Mesendoderm (in vitro differentiated cells): ENCODE measurements at places on chromosomes 11 and 22.

GRCh38 chr11:46306296-46306853, 28.9 kb downstream of the CREB3L1 start:
- peak; percentile 45 for DNase-seq

DNA sequence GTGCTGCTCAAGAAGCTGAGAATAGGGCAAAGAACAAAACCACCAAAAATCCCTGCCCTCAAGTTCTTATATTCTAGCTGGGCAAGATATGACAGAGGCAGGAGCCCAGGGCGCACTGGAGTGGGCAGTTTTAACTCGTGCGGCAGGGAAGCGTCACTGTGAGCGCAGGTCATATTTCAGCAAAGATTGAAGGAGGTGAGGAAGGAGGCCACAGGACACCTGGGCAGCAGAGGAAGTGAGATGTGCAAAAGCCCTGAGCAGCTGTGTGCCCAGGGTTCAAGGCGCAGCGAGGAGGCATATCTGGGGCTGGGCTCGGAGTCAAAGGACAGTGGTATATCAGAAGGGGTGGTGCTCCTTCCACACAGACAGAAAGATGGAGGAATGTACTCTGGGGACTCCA, 13.5 kb downstream of the KCNC1 start:
- DNase-seq, result no peak

GRCh38 chr11:87366346-87366745, 328.6 kb downstream of the TMEM135 start:
- DNase-seq, result no peak

GRCh38 chr11:2256951-2257700, 13.3 kb downstream of the ASCL2 start:
- no peak for DNase-seq

- DNase-seq, result no peak
Measured at GRCh38 chr11:7512525-7513233, 1.1 kb upstream of the PPFIBP2 start.

DNA sequence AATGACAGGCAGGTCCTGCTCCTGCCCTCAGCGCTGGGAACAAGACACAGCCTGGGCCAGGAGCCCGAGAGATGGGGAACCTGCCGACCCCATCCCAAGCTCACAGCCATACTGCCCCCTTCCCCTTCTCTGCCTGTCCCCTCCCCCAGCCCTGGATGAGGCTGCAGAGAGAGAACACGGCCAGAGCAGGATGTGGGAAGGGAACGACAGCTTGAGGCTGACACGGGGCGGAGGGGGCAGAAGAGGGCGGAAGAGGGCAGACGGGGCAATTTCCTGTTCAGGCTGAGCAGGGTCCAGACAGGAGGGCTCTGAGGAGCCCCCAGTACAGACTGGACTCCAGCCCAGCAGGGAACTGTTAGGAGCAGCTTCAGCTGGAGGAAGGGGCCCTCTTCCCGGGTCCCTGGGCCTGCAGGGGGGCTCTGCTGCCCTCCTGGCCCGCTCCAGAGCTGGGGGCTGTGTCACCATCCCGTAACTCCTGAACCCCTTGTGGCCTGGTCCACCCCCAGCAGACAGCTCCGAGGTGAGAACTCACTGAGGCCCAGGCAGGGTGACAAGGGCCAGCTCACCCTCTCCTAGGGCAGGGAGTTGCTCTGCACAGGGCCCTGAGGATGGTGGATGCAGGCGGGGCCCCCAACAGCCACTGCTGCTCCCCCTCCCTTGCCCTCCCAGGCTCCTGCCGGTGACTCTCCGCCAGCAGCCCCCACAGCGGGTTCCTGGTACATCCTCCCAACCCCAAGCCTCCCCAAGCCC, 5.7 kb downstream of the CTSD start:
- DNase-seq, result no peak

GRCh38 chr11:122094836-122095235, 21.2 kb downstream of the BLID start:
- no peak for DNase-seq

- no peak for DNase-seq
Measured at GRCh38 chr11:117690484-117691217, 106.4 kb downstream of the DSCAML1 start.

DNA sequence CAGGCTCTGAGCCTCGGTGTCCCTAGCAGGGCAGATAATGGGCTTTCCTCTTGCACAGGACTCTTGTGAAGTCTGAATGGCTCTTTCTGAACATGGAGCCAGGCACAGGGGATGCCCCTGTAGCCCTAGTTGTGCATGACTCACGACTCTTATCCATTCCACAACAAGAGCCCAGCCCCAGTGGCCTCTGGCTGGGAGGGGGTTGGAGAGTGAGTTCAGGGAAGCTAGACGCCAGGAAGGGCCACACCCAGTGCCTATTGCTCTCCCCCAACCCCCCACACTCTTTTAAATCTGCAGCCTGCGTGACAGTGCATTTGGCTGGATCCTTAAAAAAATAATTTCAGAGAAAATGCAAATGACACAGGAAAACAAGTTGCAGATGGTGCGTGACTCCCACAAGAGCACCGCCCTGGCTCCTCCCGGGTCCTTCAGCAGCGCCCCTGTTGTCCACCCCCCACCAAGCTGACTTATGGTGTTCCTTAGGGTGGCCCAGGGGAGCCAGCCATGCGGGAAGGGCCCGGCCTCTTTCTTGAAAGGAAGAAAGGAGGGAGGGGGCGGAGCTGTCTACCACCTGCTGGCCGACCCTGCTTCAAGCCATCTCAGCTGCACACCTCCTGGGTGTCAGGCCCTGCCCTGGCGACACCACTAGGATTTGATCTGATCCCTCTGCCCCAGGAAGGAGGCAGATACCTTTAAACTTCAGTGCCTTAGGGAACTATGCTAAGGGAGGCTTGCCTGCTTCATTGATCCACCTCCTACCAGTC, 74.7 kb downstream of the MN1 start:
- peak; percentile 71 for DNase-seq

GRCh38 chr22:27809226-27809603, 7.7 kb upstream of the MN1 start:
- peak; percentile 51 for DNase-seq

- no peak for DNase-seq
Measured at GRCh38 chr11:116071241-116071640, 567.0 kb upstream of the CADM1 start.

DNA sequence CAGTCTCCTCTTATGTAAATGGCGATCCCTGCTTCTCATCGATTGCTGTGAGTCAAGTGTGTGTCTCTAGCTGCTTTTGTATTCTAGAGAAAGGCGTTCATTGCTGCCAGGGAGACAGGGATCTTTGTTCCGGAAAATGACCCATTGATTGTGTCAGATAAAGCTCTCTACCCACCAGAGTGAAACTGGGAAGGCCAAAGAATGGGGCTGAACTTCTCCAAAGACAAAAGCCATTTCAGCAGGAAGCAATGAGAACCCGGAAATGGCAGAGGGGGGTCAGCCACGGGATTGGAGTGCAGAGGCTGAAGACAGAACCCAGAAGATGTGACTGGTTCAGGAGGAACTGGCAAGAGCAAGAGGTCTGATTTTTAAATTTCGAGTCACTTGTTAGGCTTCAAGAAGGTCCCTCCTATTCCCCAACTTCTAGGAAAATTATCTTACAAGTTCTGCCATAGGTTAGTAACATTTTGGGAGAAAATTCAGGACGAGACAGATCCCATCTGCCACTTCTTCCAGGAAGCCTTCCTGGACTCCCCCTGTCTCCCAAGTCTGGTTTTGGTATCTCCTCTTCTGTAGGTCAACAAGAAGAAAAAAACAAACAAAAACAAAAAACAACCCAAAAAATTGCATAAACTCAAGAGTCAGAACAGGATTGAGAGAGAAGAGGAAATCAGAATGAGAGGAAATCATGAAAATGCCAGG, 110.6 kb downstream of the NECTIN1 start:
- DNase-seq, result peak; percentile 94

DNA sequence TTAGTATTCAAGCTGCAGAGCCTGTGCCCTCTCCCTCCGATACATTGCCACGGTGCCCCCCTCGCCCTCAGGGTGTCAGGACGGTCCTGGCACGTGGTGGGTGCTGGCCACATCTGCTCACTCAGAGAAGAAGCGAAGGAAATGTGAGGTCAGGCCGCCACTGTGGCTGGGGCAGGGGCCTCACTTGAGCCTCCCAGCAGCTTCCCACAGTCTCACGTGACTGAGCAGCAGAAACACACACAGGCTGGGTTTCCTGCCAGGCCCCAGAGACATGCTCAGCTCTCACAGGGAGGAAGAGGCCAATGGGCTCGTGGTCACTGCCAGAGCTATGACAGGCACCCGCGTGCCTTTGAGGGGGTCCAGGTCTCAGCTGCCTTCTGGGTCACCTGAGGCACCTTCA, 37.9 kb upstream of the PRR5 start:
- no peak for DNase-seq

DNA sequence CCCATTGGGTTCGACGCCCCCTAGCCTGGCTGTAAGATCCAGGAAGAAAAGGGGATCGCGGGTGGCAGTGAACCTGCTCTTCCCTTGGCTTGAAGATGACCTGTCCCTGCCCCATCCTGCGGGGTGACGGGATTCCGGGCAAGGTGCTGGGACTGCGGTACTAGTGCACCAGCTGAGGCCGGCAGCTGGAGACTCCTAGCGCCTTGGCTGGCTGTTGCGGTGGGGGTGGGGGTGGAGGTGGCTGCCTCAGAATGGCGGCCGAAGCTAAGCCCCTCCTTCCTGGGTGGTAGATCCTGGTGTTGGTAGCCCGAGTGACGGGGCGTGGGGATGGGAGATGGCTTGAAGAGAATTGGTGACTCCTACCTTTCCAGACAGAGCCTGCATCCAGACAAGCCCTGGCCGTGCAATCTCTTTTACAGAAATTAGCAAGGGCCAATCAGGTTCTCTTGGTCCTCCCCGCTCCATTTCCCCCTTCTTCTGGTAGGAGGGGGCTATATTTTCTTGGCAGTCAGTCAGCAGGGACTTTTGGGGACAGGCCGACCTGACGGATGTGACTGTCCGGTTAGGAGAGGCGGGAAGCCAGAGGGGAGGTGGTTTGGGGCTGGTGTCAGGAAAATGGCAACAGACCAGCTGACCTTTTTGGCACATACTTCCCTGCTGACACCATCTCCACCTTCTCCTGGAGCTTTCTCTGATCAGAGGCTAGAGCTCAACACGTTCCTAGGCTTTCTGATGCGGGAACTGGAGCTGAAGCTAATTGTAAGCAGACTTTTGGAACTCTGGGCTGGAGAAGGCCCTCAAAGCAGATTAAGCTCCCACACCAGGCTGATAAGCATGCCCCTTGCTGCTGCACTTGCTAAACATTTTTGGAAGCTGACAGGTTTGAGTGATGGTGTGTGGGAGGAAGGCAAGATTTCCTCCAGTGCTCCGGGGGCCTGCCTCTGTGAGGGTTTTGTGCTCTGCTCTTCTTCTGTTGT, 2.0 kb downstream of the NAV2 start:
- peak; percentile 50 for DNase-seq

DNA sequence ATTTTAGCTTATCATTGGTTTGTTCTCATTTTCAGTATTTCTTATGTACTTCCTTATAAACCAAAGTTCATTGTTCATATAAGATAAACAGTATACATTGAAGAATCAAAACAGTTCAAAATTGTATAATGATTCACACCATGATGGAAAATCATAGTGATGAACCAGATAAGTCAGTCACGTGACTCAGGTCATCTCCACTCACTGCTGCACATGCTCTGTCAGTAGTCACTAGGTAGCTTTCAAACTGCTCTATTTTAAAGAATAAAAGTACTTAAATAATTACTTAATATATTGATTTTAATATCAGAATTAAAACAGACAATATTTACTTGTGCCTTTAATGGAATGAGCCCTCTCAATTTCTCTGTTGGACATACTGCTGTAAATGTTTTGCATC, 37.5 kb downstream of the PDHX start:
- DNase-seq, result no peak

- DNase-seq, result no peak
Measured at GRCh38 chr11:98967005-98967404, 53.7 kb upstream of the CNTN5 start.

GRCh38 chr22:36365020-36365411, 22.8 kb downstream of the MYH9 start:
- DNase-seq, result peak; percentile 88

DNA sequence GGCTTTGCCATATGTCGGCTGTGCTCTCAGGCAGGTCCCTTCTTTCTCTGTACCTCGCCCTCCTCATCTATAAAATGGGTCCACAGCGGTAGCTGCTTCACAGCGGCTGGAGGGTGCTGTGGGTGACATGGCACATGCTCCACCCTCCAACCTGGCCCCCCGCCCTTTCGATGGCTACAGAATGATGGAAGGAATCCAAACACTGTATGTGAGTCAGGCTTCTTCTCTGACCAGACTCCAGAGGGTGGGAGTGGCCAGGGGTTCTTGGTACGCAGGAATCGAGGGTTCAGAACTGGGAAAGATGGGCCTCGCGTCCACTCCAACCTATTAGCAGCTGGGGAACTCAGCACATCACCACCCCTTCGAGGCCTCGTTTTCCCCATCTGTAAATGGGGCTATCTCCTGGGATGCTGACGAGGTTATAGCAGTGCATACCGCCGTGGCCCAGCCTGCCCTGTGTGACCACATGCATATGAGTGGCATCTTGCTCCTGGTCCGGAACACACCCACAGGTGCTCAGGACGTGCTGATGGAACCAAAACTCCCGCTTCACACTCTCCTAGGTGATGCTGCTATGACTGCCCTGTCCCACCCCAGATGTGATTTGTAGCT, 26.4 kb downstream of the MN1 start:
- DNase-seq, result no peak

GRCh38 chr11:2513441-2513840, 68.6 kb downstream of the KCNQ1 start:
- no peak for DNase-seq

- no peak for DNase-seq
Measured at GRCh38 chr11:111088847-111089355, 156.6 kb upstream of the POU2AF2 start.

GRCh38 chr11:133123796-133124195, 408.5 kb downstream of the OPCML start:
- DNase-seq, result no peak

GRCh38 chr22:37801946-37802309, 5.8 kb upstream of the GCAT start:
- DNase-seq, result no peak

- DNase-seq, result peak; percentile 24
Measured at GRCh38 chr11:71170624-71171423, 81.6 kb downstream of the SHANK2 start.

DNA sequence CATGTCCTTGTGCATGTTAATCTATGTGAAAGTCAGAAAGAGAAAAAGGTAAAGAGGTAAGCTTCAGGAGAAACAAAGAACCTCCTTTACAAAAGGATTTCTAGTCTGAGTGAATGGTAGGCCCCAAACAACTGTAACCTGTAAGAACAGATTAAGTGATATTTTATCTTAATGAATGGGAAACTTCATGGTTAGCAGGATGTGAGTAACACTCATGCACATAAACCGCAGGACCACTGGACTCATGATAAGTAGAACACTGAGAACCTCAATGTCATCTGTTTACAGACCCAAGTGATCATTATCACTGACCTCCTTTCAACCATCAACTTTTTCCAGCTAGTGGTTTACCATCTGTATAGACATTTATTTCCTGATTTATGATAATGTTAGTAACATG, 19.9 kb downstream of the OR8G5 start:
- DNase-seq, result no peak
